ENCODE measurements at places on chromosomes 7 and 10. TPM values are rescaled to one million over a fixed set of nuclear protein-coding genes. Genes with fewer than 3 reads are reported as not detected.

DNA sequence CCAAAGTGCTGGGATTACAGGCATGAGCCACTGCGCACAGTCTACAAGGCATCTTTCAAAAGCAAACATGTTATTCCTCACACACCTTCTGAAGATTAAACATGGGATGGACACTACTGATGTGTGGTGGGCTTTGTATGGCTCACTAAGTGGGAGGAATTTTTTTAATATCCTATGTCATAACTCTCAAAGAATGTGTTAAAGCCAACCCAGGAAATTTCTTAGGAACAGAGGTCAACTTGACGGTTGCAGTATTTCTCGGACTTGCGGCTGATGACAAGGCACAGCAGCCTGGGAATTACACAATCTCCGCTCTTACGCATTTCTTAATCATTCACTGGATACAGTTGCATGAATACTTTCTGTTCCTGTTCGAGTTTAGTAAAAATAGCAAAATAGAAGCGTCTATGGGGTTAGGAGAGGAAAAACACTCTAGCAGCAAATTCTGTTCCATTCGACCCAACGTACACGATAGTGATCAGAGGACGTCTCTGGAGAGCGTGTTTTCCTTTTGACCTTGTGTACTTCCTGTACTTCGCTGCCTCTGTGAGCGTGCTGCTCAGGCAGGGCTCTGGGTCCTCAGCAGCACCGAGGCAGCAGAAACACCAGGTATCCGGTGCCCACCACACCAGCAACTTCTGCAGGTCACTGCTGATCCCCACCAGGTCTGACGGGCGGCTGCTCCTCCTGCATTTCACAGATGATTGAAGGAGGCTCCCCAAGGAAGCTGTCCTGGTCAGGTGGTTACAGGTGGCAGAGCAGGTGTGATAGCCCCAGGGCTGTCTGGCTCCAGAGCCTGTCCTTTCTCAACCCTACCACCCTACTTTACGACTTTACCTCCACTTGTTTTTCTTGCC is 26.4 kb upstream of the SRGN start:
- no peak for DNase-seq

GRCh38 chr10:70582793-70583668 is 19.5 kb downstream of the PRF1 start:
- DNase-seq, result no peak

GRCh38 chr7:29612596-29612995 is 49.0 kb downstream of the PRR15 start:
- no peak for DNase-seq

DNA sequence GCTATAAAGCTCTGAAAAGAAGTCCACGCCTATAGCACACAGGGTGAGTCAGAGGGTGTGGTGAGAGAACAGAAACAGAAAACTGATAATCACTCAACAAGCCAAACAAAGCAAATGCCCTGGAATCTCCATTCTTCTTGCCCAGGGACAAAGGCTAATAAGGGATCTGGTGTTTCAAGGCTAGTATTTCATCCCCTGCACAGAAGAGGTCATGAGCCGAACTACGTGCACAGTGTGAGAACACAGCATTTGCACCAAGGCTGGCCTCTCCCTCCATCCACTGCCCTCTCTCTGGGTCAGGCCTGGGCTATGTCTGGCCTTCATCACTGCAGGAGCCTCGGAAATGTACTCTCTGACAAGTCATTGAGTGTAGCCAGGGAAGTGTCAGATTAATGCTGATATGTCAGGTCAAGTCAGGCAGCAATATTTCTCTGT is 42.7 kb downstream of the PRR15 start:
- DNase-seq, result no peak

DNA sequence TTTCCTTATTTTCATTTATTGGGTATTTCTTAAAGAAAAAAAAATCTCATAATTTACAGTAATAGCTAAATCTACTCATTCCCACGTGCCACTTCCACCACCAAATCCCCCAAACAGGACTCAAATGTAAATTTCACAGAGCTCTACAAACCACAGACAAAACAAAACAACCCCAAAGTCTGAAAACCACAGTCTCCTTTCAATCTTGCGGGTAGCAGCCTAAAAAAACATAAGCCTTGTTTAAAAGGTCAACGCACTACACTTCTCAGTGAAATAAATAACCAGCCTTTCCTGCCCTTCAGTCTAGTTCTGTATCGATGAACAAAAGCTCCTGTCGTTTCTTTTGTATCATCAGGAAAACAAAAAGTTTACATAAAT is 121.8 kb upstream of the AFAP1L2 start:
- no peak for DNase-seq

DNA sequence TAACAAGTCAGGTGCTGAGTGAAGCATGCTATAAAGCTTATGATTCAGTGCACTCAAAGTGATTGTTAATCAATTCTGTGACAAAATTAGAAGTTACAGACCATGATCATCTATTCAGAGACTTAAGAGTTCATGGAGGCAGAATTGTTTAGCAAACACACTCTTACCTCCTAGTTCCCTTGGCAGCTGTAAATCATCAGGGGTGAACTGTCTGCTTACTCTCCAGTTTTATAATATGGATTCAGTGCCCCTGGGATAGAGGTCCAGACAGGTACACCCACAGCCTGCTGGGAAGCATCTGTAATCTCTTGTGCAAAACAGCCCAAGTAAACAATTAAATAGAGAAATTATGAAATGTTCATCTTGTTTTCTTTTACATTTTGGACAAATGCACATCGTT is 835.0 kb upstream of the COBL start:
- DNase-seq, result no peak

- no peak for DNase-seq
These were observed 6.4 kb upstream of the ZNF398 start for GRCh38 chr7:149140831-149141230.

DNA sequence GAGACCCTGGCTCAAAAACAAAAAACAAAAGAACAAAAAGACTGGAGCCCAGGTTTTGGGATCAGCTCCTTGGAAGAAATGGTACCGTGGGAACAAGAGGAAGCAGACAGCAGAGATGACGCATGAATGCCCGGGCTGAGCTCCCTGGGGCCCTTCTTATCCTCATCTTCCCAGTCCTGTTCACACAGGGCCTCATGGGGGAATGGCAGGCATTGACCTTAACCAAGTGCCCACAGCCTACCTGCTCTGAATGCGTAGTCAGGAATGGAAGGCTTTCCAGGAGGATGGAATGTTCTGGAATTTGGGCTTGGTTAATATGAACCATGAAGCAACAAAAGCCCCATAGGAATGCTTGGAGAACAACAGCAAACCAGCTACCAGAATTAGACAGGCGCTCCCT is 154.7 kb downstream of the PRPF18 start:
- DNase-seq, result no peak

GRCh38 chr10:19954601-19955000 is 138.4 kb downstream of the PLXDC2 start:
- no peak for DNase-seq

GRCh38 chr10:48639632-48640031 is 34.8 kb upstream of the ARHGAP22 start:
- no peak for DNase-seq

DNA sequence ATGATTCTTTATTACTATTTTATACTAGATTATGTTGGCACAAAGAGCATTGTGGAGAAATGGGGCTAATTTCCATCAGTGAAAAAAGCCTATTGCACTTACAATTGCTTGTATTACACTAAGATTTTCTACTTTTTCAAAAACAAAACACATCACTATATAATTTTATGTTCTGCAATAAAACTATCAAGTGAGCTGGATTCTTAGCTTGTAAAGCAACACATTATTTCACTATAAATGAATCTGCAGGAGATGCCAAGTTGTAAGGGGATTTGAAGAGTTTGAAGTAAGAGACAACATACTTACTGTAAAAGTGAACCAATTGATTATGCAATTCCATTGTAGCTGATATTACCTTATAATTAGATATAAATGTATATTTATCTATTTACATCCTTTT is 333.3 kb upstream of the SEMA3D start:
- DNase-seq, result no peak

DNA sequence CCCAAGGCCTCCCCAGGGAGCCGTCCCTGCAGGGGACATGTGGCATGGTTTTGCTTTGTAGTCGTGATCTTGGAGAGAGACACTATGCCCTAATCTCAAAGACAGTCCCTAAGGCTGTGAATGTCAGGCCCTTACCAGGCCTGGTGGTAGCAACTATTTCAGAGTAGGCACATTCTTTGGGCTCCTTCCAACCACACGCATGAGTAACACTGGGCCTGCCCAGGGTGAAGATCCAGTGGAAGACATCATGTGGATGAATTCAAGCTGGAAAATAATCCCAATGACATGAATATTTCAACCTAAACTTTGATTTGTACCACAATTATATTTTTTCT is 39.5 kb upstream of the INSIG1 start:
- DNase-seq, result no peak

DNA sequence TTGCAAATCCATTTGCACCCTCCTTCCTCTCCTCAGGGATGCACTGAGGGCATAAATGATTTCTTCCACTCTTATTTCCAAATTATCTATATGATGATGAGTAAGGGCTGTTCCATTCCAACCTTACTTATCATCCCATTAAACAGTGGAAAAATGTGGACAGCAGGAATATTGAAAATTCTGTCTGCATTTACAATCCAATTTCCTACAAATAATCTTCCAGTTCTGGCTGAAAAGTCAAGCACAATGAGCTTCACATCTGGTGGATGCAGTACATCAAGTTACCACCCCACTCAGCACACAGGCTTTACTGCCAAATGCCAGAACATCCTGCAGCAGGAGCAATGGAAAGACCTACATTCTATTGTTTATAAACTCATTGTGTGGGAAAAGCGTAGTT is 345.0 kb upstream of the STEAP1 start:
- DNase-seq, result no peak

DNA sequence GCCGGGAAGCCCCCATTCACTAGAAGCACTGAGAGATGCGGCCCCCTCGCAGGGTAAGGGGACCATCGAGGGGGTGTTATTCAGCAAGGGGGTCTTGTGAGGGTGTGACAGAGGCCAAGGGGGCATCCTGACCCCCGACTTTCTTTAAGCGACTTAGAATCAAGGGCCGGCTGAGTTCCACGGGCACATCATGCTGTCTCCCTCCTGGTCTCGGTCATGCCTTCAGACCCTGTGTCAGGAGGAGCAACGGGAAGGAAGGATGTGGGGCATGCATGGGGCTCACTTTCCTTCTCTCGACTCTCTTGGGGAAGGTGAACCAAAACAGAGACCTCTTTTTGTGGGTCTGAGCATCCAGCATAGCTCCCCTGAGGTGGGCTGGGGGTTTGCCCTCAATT is 2.5 kb downstream of the ACSL5 start:
- DNase-seq, result no peak

TMEM26 gene
- 0.87 TPM for total RNA-seq

RELN gene
- 5.4 TPM for total RNA-seq

LEP gene
- total RNA-seq, result not detected

SH2D4B gene
- 0.12 TPM for total RNA-seq

RASA4B gene
- 10.8 TPM for total RNA-seq

HTR5A gene
- not detected for total RNA-seq

CARD11 gene
- total RNA-seq, result 11.0 TPM
